ENCODE measurements at places on chromosomes 4 and X.

GRCh38 chrX:136417806-136418205, 69.9 kb upstream of the BRS3 start:
- DNase-seq = no peak

GRCh38 chr4:159677521-159677920, 574.6 kb downstream of the RAPGEF2 start:
- DNase-seq = no peak

DNA sequence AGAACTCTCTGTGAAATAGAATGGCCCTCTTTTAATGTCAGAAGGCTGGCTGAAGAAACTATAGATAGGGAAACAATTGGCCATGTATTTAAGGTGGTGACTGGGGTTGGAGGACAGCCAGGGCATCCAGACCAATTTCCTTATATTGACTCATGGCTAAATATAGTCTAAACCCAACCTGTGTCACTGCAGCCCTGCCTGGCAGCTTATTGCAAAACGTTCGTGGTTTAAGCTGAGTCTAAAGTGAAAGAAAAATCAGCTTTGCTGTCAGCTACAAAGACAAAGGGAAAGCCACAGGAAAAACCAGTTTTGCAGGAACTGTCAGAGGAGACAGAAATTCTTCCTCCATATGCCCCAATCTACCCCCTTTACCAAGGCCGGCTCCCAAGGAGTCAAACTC, 902.8 kb upstream of the NDST4 start:
- DNase-seq = no peak

DNA sequence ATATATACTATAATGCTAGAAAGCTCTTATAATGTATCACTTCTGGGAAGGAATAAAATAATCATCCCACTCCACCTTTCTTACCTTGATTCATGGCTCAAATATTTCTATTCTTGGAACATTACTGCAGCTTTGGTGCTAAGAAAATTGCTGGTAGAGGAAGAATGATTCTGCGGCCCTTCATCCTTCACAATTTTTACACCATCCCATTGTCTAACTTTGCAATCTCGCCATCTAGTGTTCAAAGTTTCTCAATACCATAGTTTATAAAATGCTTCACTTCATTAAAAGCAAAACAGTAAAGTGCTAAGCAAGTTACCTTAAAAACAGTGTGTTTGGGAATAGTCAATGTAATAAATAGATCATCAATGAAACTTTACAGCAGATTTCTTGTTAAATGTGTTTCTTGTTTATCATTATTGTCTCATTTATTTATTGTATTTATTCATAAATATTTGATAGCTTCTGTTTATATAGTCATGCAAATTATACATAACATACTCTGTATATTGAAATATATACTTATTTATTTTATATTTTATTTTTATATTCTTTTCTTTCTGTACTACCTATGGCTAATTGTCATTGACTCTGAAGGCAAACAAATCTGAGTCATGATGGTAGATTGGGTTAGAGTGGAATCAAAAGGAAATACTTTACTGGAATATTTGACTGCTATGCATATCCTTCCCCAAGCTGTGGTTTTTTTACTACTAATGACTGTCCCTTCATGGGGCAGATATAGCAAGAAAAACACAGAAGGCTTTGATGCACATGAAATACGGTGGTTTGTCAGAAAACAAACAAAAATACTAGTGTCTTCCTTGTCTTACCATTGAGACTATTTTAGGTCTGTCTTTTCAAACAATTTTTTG, 390.7 kb downstream of the MAPK10 start:
- no peak for DNase-seq

- no peak for DNase-seq
These were observed 12.1 kb upstream of the HAUS7 start for GRCh38 chrX:153482376-153483015.

GRCh38 chr4:173370130-173370476, 651 bp upstream of the SAP30 start:
- peak; percentile 70 for DNase-seq

GRCh38 chrX:43552703-43553102, 103.4 kb upstream of the MAOA start:
- no peak for DNase-seq

- DNase-seq = no peak
These were observed 1.2 kb downstream of the BBS12 start for GRCh38 chr4:122733787-122734120.

DNA sequence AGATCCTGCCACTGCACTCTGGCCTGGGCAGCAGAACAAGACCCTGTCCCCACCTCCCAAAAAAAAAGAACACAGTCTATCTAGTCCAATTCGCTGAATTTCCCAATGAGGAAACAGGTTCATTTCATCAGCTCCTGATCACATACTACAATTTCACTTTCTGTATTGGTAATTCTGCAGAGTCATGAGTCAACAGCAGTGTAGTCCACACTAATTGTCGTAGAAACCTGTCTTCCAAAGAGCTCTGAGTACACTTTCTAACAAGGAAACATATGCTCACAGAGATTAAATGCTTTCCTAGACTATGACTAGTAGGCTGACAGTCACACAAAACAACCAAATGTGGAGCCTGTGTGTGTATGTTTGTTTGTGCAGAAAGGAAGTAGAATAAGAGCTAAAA, 91.9 kb downstream of the GPC4 start:
- DNase-seq = no peak

DNA sequence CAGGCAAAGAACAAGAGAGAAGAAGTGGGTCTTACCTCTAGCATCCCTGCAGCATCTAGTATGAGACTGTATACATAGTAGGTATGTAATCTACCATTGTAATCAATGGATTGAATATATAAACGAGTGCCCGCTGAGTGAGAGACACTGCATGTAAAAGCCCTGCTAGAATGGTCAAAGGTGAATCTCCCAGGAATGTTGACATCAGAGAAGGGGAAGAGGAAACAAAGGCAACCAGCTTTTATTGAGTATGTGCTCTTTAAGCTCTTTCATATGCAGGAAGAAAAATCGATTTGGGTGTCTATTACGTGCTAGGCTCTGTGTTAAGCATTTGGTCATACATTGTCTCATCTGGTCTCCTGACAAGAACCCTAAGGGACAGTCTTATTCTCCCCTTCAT, 91.9 kb upstream of the KLHL13 start:
- no peak for DNase-seq

DNA sequence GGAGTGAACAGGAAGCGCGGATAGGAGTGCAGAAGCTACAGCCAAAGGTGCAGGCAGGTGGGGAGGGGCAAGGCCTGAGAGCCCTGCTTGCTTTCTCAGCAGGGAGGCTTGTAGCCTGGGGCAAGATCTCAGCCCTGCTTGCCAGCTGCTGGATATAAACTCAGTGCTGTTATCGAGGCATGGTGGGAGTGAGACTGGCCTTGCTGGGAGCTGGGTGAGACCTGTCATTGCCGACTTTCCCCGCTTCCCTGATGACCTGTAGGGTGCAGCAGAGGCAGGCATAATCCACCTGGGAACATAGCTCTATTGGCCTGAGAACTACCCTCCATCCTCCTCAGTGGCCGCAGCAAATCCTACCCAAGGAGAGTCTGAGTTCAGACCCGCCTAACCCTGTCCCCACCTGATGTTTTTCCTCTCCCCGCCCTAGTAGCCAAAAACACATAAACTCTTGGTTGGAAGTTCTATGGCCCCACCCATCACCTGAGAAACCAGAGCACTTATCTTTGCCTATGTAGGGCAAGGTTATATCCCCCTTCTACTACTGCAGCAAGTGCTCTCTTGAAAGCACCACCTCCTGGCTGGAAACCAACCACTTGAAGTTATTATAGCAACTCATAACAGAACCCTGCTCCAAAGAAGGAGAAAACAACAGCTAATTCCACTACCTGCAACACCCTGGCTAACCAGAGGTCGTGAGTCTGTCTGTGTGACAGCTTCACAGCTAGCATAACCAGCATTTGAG, 80.7 kb downstream of the FHIP1A start:
- DNase-seq = no peak

GRCh38 chr4:121973816-121974215, 22.0 kb upstream of the TRPC3 start:
- no peak for DNase-seq

- DNase-seq = no peak
These were observed 11.7 kb upstream of the PITX2 start for GRCh38 chr4:110634350-110635162.

DNA sequence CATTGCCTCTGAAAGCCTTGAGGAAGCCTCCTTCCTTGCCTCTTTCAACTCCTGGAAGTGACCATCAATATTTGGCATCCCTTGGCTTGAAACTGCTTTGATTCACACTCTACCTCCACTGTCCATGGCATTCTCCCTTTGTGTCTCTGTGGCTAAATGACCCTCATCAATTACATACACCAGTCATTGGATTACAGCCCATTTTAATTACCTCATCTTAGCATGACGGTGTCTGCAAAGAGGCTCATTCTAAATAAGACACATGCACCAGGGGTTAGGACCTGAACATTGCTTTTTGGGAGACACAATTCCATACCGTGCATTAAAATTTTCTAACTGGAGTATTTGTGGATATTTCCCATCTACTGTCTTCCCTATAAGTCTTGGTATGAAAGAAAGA, 60.7 kb upstream of the FAM9A start:
- DNase-seq = no peak

- DNase-seq = no peak
These were observed 11.4 kb downstream of the ADH5 start for GRCh38 chr4:99077177-99077576.

All from heart left ventricle (tissue), 16 donors.